ENCODE measurements at places on chromosomes 6 and 20.

DNA sequence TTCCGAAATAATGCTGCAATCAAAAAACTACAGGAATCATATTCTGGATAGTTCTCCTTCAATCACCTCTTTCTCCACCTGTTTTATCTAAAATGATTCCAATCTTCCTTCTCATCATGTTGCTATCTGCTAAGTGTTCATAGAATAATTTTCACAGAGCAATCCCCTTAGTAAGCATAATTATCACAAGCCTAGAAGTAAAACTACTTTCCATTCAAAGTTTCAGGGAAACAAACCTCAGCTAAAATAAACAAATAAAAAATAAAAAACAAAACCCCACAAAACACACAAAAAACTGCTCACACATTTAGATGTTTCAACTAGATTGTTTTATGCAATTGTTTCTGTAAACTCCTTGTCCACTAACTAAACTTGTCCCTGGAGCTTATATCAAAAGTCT is 291.2 kb downstream of the PHACTR1 start:
- no peak for DNase-seq

- DNase-seq = no peak
Measured at GRCh38 chr6:16352821-16353438, 114.5 kb downstream of the GMPR start.

- no peak for DNase-seq
Measured at GRCh38 chr6:72798196-72798595, 176.3 kb downstream of the KCNQ5 start.

DNA sequence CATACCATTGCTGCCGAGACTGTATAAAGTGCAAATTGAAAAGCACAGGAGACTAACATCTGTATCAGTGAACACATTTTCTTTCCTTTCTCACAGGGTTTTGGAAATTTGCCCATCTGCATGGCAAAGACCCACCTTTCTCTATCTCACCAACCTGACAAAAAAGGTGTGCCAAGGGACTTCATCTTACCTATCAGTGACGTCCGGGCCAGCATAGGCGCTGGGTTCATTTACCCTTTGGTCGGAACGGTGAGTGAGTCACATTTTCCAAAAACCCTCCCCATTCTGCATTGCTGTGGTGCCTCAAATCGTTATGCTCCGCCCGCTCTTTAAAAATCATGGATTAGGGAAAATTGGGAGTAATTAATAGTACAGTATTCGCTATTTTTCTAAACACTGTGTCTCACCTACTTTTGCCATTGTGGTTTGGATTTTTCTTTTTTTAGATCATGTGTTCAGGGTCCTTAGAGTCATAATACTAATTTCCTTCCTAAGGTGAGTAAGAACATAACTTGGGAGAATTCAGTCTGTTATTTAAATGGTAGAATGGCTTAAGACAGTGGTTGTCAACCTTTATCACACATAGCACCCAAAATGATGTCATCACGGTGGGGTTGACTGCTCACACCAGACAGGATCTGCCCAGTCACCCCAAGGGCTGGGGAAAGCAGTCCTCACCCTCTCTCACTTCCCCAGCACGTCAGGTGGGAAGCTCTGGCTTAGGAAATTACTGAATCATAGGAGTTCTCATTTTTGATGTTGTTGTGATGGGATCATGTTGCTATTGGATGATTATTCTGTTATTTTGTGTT is 171.6 kb downstream of the MTHFD1L start:
- DNase-seq = no peak

DNA sequence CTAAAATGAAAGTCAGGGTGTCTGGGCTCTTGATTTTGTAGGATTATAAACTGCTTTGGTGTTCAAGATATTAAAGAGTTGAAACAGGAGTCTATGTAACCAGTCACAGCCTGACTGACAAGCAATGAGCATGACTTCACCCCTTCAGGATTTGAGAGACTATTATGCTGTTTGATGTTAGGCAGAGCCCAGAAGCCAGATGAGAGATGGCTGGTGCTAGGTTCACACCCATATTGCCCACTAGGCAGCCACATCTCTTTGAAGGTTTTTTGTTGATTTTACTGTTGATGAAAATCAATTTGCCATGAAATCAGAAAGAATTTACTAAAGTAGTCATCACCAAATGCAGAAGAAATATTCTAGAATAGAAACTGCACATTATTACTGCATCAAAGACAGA is 243.6 kb downstream of the KHDRBS2 start:
- no peak for DNase-seq

- DNase-seq = no peak
Measured at GRCh38 chr20:18727032-18727508, 86.5 kb upstream of the SCP2D1 start.

DNA sequence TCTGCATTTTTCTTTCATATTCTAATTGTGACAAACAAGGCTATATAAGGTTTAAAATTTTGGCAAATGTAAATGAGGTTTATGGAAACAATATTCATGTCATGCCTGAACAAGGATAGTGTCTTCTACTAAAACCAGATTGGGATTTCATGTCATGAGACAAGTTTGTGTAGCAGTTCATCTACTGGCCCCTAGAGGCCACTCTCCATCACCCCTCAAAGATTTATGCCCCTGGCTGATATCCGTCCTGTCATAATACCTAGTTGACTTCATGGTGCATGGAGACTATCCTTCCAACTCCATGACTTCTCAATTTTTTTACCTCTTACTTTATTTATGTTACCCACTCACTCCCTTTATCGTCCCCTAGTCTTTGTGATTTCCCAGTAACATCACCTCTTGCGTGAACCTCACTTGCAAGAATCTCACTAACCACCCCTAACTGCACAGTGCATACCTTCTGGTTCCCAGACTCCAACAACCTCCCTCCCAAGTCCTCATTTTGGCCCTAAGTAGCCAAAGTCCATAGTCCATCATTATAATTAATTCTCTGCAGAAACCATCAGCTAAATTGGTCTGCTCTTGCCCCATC is 179.8 kb downstream of the TASP1 start:
- DNase-seq = no peak

DNA sequence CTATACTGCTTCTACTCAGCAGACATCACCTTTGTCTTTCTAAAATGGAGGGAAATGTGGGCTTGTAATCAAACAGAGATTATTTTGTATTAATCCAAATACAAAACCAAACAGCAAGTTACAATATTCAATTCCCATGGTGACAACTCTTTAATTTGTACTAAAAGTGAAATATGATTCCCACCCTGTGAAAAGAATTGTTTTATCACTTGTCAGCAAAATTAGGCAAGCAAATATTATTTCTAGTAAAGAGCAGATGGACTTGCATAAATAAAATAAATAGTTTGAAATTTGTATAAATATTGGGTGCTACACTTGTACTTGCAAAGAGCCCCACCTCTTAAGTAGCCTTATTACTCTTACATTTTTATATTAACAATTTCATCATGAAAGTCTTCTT is 6.1 kb upstream of the TXLNB start:
- no peak for DNase-seq

- DNase-seq = no peak
Measured at GRCh38 chr20:52569201-52569600, 377.6 kb upstream of the ZFP64 start.

DNA sequence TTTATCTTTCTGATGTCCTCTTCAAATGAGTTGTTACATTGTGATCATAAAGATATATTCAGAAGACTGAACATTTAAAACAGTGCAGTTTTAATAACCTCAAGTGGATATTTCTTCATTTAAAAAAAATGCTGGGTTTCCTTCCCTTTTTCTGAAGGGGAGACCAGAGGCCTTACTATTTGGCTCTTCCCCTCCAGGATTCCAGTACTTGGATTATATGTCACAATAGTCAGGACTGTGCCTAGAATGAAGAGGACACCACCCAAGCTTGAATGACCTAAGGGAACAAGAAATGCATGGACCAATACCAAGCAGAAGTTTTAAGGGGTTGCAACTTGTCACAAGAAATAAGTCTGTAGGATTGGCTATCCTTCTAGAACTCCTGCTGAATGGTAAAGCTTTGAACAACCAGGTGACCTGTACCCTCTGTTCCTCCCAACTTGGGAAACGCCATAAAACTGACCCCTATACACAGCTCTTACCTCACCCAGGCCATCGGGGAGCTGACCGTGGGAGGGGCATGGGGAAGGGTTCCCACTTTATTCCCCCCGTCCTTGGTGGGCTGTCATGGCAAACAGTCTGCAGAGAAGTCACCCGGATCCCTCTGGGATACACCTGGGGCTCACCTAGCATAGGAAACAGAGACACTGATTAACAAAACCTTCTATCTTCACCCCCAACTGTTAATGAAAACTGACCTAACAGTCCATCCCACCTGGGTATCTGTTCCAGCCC is 2.0 kb downstream of the FRS3 start:
- no peak for DNase-seq

GRCh38 chr20:56685879-56686278 is 56.8 kb downstream of the TFAP2C start:
- no peak for DNase-seq

- DNase-seq = no peak
Measured at GRCh38 chr6:37134396-37135191, 35.4 kb upstream of the PIM1 start.

- no peak for DNase-seq
Measured at GRCh38 chr20:33310327-33310899, 27.4 kb downstream of the BPIFB1 start.

GRCh38 chr20:45283551-45284057 is 23.0 kb upstream of the RBPJL start:
- no peak for DNase-seq

- no peak for DNase-seq
Measured at GRCh38 chr20:51750037-51750769, 18.0 kb downstream of the ATP9A start.

DNA sequence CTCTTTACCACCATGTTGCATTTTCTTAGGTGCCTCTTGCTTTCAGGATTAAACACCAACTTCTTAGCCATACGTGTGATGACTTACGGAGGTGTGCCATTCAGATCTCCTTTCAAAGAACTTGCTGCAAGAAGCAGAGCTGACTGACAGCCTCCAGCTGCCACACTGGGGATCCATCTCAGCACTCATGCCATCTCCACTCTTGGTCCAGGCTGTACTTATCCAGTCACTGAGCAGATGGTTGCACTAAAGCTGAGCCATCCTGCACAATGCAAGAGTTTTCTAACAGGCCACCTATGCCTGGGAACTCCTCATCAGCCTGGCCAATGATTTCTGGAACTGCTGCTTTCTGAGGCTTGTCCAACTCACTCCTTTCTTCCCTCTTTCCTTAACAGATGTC is 31.4 kb upstream of the KIF6 start:
- DNase-seq = no peak

DNA sequence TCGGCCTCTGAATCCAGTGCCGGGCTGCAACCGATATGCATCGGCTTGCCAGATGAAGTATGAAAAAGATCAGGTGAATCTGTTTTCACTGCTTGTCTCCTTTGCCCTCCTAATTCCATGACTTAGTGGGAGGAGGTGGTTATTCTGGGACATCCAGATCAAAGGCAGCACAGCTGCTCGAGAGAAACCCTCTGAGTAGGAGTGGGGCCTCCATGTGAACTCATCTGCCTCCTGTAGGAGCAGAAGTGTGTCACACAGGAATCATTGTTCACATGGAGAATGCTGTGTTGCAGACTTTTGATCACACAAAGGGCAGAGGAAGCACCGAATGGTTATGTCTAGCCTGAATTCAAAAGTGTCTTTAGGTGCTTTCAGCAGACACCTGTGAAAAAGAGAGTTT is 73.1 kb upstream of the SLC22A1 start:
- no peak for DNase-seq

DNA sequence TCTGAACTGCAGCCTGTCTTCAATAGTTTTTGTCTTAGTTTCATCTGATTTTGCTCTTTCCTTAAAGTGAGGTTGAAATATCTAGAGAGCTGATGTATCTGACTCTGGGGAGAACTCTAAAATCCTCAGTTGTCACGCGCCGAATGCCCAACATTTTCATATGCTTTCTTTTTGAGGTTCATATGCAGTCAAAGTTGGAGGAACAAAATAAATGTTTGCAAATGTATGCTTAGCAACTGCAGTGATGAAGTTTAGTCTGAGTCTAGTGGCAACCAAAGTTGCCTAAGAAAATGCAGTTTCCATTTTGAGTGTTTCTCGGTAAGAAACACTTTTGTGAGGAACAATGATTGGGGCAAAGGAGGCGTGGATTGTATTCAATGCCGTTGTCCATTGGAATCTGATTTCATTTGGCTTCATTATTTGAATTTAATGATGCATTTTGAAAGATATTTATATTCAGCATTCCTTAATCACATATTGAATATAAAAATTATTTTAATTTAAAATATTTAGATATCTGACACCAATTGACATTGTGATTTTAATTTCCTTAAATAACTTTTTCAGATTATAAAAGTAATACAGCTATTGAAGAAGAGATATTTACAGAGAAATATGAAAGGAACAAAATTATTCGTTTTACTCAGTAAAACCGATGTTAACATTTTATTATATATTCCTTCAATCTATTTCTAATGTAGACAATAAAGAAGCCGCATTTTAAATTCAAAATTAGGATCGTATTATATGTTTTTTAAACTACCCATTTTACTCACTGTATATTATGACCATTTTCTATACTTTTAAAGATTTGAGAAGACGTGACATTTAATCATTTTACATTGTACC is 122.0 kb downstream of the PLEKHG1 start:
- no peak for DNase-seq

- peak; percentile 39 for DNase-seq
Measured at GRCh38 chr6:89022798-89023197, 57.8 kb upstream of the PNRC1 start.

DNA sequence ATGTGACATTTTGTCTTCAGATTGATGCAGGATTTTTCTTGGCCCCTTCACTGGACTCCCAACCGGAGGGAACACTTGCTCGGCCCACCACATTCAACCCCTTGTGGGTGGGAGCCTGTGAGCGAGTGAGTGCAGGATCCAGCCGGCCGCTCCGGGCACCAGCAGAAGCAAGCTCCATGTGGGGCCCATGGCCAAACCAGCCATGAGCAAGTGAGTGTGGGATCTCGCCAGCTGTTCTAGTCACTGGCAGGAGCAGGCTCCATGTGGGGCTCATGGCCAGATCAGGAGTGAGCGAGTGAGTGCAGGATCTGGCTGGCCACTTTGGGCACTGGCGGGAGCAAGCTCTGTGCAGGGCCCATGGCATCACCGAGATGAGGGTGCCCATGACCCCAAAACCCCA is 42.6 kb downstream of the OSTM1 start:
- DNase-seq = no peak

GRCh38 chr6:123226398-123226797 is 230.4 kb downstream of the CLVS2 start:
- DNase-seq = no peak

GRCh38 chr6:17281100-17281496 is at the start of gene RBM24:
Gene RBM24 (plus strand): TSS chr6:17281361. CDS start chr6:17281582, 221 bp downstream.
- DNase-seq = peak; percentile 63

Data from muscle of arm (tissue), 14 donors.